MG63 (cell line): ENCODE measurements at places on chromosomes 3 and 15.

DNA sequence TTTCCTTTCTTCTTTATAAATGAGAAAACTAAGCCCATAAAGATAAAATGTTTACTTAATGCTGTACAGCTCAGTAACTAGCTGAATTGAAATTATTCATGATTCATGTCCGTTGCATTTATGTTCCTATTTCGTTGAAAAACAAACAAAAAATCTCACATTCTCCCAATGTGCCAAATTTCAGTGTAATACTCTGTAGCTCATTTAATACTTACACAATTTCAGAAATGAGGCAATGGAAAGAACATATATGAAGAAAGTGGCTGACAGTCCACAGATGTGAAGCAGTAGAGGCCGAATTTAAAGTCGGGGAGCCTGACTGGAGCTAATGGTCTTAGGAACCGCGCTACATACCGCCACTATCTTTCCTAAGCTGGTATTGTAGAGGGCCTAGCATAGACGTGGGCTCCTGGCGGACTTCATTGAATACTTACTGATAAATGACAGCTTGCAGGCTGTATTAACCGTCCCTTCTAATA lies 651 bp downstream of the PLSCR2 start:
- peak; percentile 11 for DNase-seq

DNA sequence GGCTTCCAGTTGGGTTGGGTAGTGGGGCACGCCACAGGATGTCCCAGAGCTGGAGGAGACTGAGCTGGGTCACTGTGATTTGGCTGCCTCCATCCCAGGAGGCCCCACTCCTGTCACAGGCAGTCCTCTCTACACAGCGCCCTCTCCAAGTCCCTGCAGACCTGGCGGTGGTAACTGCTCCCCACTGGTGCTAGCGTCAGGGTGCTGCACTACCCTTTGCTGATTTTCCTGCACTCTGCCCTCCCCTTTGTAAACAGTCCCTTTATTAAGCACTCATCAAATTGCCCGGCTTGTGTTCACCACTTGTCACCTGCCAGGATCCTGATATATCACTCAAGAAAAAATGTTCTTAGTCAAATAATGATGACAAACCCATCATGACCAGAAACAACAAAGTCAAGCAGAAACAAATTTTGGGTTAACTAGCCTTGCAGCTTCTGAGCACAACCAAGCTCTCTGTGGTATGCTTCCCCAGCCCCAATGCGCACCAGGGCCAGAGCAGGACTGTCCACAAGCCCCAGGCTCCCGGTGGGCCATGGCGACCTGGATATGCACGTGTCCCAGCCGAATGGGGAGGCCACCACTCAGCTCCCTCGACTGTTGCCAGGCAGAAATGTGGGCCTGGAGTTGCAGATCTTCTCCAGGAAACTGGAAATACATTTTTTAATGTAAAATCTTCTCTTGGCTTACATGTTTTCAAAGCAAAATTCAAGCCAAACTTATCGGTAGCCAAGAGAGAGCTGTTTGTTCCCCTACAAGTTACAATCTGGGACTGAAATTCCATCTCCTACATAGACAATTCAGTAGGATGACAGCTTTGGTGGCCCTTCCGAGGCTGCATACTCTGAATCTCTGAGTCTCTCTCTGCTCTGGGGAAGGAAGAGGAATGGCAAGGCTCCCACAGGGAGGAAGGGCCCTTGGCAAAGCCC lies 24.5 kb downstream of the MEGF11 start:
- DNase-seq = no peak

- DNase-seq = peak; percentile 35
These were observed 66.4 kb upstream of the NR2E3 start for GRCh38 chr15:71743861-71744382.

DNA sequence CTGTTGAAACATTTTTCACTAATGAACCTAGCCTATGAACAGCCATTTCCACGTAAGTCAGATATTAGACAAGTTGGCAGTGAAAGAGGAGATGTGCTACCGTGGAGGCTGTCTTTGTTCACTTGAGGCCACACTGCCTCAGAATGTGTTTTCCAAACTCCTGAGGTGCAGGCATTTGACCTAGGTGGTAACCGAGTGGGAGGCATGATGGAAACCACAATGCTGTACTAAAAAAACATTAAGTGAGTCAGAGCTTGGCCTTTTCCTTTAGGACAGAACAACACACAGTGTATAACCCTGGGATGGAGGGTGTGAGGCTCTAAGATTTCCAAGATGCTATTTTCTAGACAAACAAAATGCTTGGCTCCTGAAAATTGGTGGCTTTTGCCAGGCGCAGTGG lies 406.3 kb downstream of the SOX2 start:
- DNase-seq = no peak

DNA sequence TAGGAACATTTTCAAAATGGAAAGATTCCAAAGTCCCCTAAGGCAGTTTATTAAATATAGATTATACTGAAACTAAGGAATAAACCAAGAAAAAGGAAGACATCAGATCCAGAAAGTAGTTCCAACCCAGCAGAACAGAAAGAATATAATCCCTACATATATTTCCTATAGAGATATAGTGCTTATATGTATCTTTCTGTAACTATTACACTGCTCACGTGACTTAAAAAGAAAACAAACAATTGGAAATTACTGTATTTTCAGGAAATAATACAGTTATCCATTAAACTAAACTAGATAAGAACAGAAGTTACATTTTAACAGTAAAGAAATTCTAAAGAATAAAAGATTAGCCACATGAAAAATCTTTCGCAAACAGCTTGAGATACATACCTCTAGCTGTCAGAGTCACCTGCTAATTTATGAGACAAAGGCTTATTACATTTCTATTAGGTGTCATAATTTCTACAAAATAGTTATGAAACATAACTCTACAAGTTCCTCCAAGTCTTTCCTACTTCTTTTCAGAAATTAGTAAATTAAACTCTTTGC lies 10.5 kb downstream of the DPH6 start:
- no peak for DNase-seq
